ENCODE measurements at places on chromosomes 7 and 10. TPM values are rescaled to one million over a fixed set of nuclear protein-coding genes. Genes with fewer than 3 reads are reported as not detected.

DNA sequence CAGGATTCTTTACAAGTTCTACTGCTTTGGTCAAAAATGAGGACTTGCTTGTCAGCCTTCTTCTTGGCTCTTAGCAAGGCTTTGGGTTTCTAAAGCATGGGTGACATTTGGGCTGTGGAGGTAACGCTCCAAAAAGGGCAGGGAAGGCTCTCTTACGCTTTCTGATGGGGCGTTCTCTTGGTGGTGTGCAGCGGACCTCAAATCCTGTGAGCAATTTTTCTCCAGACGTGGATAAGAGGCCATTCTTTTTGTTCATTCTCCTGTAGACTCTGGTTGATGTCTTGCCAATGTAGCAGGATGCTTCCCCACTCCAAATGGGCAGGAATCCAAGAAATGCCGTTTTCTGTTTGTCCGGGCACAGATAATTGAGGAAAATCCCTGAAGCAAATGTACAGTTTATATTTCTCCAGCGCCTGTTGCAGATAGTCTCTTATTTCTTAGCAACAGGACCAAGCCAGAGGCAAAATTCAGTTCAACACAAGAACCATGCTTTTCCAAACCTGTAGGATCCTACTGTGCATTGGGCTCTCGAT, 138.4 kb upstream of the NFE2L3 start:
- H3K4me1 ChIP-seq: peaks cover 12% of the 10 kb centered on the region
- no peak overlapping the region for H3K27ac ChIP-seq
- H3K27me3 ChIP-seq: no peaks in the 10 kb centered on the region

GRCh38 chr10:19245889-19246752, 197.5 kb downstream of the MALRD1 start:
- no peaks in the 10 kb centered on the region for H3K36me3 ChIP-seq
- no peak overlapping the region for H3K4me3 ChIP-seq
- no peak overlapping the region for H3K27ac ChIP-seq
- no peaks in the 10 kb centered on the region for H3K4me1 ChIP-seq
- H3K27me3 ChIP-seq: no peaks in the 10 kb centered on the region
- DNase-seq: no peak

DNA sequence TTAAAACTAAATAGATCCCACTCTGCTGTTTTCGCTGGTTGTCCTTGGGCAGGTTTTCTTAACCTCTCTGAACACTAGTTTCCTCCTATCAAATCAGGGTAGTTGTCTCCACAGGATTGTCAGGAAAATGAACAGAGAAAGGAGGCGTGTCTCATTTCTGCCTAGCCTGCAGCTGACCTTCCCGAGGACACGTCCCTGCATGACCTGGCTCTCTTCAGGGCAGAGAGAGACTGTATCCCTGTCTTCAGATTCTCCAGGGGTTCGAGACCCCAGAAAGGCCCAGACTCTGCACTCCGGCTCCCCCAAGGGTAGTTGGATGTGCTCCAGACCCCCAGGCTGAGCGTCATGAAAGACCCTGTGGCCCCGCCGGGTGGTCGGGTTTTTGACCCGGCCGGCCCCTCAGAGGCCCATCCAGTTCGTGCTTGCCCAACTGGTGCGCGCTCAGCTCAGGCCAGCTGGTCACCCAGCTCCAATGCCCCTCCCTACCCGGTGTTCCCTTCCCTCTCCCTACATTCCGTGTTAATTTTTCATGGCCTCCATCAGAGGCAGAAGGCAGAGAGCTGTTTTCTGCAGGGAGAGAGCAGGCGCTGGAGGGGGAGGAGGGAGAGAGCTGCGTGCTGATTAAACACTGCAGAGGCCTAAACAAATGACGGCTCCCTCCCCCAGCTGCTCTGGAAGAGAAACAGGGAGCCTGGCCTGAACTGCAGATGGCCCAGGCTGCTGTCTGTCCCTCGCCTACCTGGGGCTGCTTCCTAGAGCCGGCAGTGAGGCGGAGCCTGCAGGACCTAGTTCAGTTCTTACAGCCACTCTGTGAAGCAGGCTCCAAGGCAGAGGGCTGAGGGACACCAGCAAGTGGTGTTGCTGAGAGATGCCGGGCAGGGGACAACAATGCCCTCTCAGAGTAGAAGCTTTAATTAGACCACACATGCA, 86.2 kb upstream of the PPIF start:
- peak overlapping the region; percentile 96 for H3K27ac ChIP-seq
- H3K4me3 ChIP-seq: peak overlapping the region; percentile 62
- H3K27me3 ChIP-seq: no peaks in the 10 kb centered on the region
- H3K4me1 ChIP-seq: peaks cover 100% of the 10 kb centered on the region
- peak; percentile 80 for DNase-seq

Gene SPDYE8
- total RNA-seq: not detected

Gene FKBP6
- not detected for total RNA-seq

Gene SLC12A9
- total RNA-seq: 21.0 TPM
